Mucosa of gallbladder (tissue), 1 donor: ENCODE measurements at places on chromosomes 12 and 14. TPM values are rescaled to one million over a fixed set of nuclear protein-coding genes. Genes with fewer than 3 reads are reported as not detected.

GRCh38 chr12:110370732-110371231 is 32.7 kb downstream of the ANAPC7 start:
- DNase-seq, result no peak

WDHD1 gene
- total RNA-seq, result 2.6 TPM

GRCh38 chr12:132416121-132416673 is 73.8 kb upstream of the FBRSL1 start:
- no peak for DNase-seq

DNA sequence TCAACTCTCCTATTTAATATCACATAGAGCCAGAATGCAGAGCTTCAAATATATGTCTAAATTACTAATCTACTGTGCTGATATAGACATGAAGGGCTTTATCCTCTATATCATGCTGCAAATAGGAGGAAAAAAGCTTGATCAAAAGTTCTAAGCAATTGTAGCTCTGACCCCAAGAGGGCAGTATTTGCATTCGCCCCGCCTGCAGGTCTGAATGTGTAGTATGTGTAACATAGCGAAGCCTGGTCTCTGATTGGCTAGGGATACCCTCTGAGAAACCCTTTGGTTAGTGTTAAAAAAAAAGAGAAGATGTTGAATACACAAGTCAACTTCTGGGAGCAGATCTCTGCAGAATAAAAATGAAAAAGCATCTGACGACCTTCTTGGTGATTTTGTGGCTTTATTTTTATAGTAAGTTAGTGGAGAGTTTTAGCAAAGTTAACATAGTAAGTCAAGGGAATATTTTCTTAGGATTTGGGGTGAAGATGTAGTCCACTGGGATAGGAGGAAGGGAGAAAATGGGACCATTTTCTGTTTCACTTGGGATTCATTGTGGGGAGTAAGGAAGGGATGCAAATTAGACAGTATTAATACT is 151.6 kb upstream of the OR4E1 start:
- no peak for DNase-seq

DNA sequence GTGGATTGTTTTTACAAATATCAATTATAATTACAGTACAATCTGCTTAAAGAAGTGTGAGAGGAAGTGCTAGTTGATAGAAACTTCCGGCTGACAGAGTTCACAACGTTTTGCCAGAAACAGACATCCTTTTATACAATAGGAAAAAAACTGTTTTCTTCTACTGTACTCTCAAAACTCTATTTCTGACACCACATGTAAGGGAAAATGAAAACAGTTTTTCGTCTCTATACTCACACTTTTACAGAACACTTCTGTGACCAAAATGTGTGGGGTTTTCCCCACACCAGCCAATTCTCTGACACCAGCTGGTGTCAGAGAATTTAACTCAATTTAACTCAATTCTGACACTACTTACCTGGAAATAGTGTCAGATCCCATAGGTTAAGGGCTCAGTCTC is 24.2 kb upstream of the HIF1A start:
- DNase-seq, result no peak

DNA sequence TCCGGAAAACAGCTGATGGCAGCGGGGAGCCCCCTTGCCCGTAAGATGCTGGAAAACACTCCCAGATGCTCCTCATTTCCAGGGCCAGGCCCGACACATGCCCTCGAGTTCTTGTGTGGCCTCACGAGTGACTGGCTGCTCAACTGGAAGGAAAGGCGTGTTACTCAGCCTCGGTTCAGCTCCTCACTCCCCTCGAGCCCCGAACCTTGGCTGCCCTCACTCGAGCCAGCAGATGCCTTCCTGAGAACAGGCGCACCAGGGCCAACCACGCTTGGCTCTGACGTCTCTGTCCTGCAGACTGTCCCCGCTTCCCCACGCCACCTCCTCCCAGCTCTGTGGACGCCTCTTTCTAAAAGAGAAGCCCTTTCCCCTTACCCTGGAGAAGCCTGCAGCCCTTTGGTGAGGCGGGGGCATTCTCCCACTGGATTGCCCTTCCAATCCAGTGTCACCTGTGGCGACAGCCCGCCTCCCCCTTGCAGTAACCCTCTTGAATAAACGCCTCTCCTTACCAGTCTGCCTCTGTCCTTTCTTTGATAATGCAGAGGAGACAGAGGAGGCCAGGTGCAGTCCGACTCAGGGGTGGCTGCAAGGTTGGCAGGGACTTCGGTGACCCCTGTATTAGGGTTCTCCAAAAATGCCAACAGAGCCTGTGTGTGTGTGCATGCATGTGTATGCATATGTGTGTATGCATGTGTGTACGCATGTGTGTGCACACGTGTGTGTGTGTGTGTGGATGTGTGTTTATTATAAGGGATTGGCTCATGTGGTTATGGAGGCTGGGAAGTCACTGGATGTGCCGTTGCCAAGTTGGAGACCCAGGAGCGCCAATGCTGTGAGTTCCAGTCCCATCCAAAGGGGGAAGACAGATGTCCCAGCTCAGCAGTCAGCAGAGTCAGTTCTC is 166.3 kb downstream of the KIF26A start:
- DNase-seq, result no peak

IAPP gene
- total RNA-seq, result not detected

PLXNC1 gene
- 17.6 TPM for total RNA-seq

LRRC10 gene
- not detected for total RNA-seq

GRCh38 chr12:4045786-4046494 is 172.7 kb upstream of the PARP11 start:
- DNase-seq, result no peak

- DNase-seq, result no peak
Measured at GRCh38 chr12:53807322-53807860, 55.6 kb upstream of the CISTR start.

GRCh38 chr12:120247621-120248030 is 17.9 kb downstream of the PXN start:
- DNase-seq, result no peak
